ENCODE measurements at places on chromosomes 13 and 19.

- no peak for DNase-seq
These were observed 26.9 kb downstream of the CYP4F22 start for GRCh38 chr19:15534957-15535864.

- no peak for DNase-seq
These were observed 678 bp upstream of the CD33 start for GRCh38 chr19:51224163-51224641.

- DNase-seq, result no peak
These were observed 69.1 kb downstream of the RYR1 start for GRCh38 chr19:38502410-38503076.

DNA sequence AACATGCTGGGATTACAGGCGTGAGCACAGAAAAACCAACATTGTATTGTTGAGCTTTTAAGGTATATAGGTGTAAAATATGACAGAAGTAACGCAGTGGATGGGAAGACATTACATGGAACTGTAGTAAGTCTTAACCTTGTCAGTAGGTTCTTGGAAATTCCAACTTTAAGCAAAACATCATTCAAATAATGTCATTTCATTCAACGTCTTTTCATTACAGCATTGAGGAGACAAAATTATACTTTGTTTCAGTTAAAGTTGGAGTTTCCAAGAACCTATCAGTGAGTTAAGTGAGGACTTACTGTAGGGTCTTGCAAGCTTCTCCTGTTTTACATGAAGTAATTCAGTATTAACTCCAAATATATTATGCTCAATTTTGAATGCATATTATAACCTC, 27.0 kb upstream of the GPR183 start:
- DNase-seq, result no peak

DNA sequence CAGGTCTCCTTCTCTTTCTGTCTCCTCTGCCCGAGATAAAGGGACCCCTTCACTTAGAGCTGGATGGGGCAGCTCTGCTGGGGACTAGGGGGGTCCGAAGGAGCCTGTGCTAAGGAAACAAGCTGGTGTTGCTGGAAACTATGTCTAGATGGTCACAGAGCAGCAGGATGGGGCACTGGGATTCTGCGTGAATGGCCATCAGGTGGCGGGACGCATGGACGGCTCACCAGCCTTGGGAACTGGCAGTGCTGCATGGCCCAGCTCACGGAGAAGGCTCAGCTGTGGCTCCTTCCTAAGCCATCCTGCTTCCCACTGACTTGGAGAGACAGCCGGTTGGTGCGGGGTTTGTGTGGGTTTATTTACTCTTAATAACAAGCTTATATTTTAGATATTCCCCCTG, 411.8 kb downstream of the ZNF536 start:
- no peak for DNase-seq

DNA sequence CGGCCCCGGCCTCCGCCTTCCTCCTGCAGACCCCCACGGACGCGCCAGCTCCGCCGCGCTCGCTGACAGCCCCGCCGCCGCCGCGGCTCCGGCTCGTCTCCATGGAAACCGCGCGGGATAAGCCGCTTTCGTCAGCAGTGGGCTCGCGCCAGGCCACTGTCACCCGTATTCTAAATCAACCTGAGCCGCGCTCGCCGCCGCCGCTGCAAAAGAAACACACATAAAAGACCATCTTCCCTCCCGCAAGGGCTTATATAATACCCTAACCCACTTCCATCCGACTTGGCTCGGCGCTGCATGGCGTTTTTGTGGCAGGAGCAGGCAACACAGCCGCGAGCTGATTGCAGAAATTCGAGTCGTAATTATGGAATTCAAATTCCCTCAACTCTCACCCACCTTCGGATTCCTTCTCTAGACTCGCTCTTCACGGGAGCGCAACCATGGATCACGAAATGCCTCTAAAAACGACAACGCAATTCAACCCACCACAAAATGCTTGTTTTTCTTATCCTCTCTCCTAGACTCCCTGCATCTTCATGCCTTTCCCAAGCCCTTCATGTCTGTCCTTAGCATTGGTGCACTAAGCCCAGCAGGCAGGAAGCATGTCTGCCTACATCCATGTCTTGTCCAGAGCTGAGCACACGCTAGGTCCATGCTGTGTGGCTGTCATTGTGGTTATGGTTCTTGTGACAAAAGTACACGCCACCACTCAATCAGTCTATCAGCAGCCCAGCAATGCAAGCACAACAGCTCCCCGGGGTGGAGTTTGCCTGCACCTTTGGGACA, at the start of gene AMER2:
Gene AMER2, minus strand, starts transcription at position 772 of the 786 bp plus-strand sequence. Its CDS starts 669 bp downstream, at position 103.
- no peak for DNase-seq

GRCh38 chr13:76461999-76462398, 424.2 kb downstream of the KCTD12 start:
- no peak for DNase-seq

- DNase-seq, result no peak
These were observed 1.2 kb upstream of the GRAMD1A start for GRCh38 chr19:34998777-34999497.

DNA sequence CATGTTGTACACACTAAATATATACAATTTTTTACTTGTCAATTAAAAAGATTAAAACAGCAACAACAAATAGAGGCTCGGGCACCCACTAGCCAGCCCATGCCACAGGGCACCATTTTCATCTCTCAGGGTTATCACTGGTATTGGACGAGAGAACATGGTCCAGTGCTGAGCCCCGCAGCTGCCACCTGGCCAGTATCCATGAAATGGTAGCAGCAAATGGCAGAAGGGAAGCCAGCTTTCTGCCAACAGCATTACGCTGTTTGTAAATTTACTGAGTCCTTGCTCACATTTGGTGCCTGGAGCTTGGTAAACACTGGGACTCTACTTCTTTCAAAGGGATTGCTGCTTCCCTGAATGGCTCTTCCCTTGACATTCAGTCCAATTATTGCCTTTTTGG, 87.9 kb upstream of the WASF3 start:
- DNase-seq, result no peak

DNA sequence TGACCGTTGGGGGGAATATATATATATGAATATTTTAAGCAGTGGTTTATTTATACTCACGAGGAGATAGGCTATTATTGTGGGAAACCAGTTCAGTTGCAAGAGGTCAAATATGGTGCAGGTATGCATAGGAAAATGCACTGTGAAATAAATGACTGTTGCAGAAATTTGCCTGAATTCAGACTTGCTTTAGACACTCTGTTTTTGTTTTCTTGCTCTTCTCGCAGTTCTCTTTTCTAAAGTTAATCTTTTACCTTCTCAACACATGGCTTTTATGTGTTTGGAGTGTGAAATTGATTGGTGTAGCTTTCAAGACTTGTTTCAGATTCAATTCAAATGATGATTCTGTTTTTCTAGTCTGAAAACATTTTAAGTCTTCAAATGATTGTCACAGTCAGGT, 109.7 kb downstream of the LRCH1 start:
- DNase-seq, result no peak

GRCh38 chr13:83691966-83692365, 190.3 kb downstream of the SLITRK1 start:
- DNase-seq, result no peak

- peak; percentile 58 for DNase-seq
These were observed 1.8 kb downstream of the HMGB1 start for GRCh38 chr13:30463787-30464495.

DNA sequence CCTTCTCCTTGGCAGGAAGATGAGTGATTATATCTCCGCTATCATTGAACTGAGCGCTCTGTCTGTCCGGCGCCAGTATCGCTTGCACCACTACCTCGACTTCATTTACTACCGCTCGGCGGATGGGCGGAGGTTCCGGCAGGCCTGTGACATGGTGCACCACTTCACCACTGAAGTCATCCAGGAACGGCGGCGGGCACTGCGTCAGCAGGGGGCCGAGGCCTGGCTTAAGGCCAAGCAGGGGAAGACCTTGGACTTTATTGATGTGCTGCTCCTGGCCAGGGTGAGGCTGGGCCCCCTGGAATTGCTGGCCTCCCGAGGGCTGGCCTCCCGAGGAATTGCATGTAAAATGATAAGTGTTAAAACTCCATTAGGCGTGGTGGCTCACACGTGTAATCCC, 32.1 kb downstream of the CYP4F22 start:
- no peak for DNase-seq

- no peak for DNase-seq
These were observed 18.0 kb upstream of the SERP2 start for GRCh38 chr13:44355621-44356020.

DNA sequence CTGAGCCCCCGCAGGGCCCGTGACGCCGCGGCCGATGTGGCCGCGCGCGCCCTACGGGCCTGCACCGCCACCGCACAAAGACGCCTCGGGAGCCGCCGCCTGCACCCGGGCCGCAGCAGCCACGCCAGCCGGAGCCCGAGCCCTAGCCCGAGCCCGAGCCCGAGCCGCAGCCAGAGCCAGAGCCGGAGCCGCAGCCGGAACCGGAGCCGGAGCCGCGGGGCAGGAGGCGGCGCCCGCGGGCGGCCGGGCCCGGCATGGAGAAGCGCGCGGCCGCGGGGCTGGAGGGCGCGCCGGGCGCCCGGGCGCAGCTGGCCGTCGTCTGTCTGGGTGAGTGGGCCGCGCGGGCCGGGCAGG, 379 bp downstream of the LRP3 start:
- DNase-seq, result peak; percentile 38

GRCh38 chr13:41457589-41458186, 338 bp downstream of the RGCC start:
- DNase-seq, result no peak

DNA sequence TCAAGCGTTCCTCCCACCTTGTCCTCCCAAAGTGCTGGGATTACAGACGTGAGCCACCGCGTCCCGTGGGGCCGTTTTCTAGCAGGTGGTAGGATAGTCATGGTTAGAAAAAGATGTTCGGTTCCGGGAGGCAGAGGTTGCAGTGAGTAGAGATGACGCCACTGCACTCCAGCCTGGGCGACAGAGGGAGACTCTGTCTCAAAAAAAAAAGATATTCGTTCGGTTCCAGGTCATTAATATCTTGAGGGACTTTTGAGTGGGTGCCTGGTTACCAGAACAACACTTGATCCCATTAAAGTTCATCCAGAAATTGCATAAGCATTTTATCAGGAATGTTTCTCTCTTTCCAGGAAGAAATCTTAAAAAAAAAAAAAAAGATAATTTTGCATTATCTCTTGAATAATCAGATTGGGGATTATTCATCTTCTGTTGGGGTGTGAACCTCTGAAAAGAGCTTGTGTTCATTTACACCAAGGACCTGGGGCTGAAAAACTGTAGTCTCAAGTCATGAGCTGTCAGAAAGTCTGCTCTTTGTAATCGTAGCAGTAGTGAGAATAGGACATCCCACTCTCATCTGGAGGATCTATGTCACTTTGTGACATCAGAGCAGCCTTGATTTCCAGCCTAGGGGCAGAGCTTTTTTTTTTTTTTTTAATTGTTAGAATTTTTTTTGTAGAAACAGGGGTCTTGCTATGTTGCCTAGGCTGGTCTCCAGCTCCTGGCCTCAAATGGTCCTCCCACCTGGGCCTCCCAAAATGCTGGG, 1.0 kb upstream of the ETHE1 start:
- DNase-seq, result peak; percentile 23

- peak; percentile 82 for DNase-seq
These were observed 138.9 kb upstream of the RFC3 start for GRCh38 chr13:33678906-33679657.

- no peak for DNase-seq
These were observed 12.4 kb downstream of the HNRNPM start for GRCh38 chr19:8457209-8457608.

DNA sequence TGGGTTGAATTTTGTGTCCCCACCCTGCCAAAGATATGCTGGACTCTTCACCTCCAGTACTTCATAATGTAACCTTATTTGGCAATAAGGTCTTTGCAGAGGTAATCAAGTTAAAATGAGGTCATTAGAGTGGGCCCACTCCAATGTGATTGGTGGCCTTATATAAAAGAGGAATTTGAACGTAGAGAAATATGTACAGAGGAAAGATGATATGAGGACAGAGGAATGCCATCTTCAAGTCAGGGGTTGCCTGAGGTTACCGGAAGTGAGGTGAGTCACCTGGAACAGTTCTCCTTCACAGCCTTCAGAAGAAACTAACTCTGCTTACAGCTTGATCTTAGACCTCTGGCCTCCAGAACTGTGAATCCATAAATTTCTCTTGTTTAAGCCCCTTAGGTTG, 69.9 kb downstream of the GPC5 start:
- DNase-seq, result no peak

DNA sequence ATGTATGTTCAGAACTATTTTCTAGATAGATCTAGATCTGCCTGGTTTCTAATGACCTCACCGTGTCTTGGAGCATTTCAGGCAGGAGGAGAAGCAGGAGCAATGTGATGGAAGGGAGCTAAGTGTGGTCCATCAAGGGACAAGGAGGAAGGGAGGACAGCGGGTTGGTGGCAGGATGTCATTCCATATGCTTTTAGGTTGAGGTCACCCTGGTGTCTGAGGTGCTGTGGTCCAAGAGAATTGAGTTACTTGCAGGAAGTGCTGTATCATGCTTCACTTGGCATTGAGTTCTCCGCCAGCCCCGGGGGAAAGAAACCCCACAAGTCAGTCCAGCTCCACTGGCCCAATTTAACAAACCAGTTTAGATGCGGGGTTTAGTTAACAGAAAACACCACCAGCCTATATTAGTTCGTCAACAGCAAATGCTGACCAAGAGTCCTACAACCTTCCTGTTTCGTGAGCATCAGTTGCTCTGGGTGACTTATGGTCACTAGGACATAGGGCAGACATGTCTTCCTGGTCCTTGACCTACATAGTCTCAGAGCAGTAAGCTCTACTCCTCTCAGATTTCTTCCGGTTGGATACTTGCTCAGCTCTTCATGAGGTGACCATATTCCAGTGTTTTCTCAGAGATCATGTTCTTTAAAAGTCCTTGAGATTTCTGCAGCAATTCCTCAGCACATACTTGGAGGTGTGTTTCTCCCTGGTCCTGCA, 79.4 kb downstream of the MBNL2 start:
- no peak for DNase-seq

DNA sequence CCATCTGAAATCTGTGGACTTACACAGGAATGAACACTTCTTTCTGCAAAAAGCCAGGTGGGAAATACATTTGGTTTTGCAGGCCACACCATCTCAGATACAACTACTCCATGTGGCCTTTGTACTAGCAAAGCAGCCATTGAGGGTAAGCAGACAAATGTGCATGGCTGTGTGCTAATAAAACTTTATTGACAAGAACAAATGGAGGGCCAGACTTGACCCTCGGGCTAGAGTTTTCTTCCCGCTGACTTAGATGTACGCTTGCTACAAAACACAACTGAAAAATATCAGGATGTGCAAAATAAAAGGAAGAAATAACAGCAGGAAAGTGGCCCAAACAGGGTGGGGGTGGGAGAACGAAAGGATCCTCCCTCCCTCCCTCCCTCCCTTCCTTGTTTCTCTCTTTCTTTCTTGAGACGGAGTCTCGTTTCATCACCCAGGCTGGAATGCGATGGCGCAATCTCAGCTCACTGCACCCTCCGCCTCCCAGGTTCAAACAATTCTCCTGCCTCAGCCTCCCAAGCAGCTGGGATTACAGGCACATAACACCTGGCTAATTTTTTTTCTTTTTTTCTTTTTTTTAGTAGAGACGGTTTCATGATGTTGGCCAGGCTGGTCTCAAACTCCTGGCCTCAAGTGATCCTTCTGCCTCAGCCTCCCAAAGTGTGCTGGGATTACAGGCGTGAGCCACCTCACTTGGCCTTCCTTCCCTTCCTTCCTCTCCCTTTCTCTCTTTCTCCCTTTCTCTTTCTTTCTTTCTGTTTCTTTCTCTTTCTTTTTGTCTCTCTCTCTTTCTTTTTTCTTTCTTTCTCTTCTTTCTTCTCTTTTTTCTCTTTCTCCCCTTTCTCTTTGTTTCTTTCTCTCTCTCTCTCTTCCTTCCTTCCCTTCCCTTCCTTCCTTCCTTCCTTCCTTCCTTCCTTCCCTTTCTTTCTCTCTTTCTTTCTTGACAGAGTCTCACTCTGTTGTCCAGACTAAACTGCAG, 29.3 kb downstream of the CCL25 start:
- no peak for DNase-seq

Measured in suppressor macrophage treated with lipopolysaccharide for 4 hours (primary cell).